ENCODE measurements at places on chromosomes 12 and 14. TPM values are rescaled to one million over a fixed set of nuclear protein-coding genes. Genes with fewer than 3 reads are reported as not detected.

GRCh38 chr12:88351146-88351545 is 209.0 kb downstream of the TMTC3 start:
- H3K27ac ChIP-seq: no peak overlapping the region
- DNase-seq: no peak
- no peaks in the 10 kb centered on the region for H3K27me3 ChIP-seq
- H3K4me1 ChIP-seq: no peaks in the 10 kb centered on the region

- no peaks in the 10 kb centered on the region for H3K27me3 ChIP-seq
- no peak for DNase-seq
- no peaks in the 10 kb centered on the region for H3K4me1 ChIP-seq
- no peak overlapping the region for H3K27ac ChIP-seq
Measured at GRCh38 chr14:104030958-104031357, 54.5 kb upstream of the ASPG start.

The ASPG gene
- not detected for total RNA-seq

- no peaks in the 10 kb centered on the region for H3K27me3 ChIP-seq
- DNase-seq: no peak
- H3K4me1 ChIP-seq: no peaks in the 10 kb centered on the region
- no peaks in the 10 kb centered on the region for H3K36me3 ChIP-seq
- no peak overlapping the region for H3K4me3 ChIP-seq
Measured at GRCh38 chr14:84013424-84013823, 1516.5 kb upstream of the FLRT2 start.

The SLC10A1 gene
- total RNA-seq: not detected

The RNU4-1 gene
- total RNA-seq: under 0.01 TPM

- H3K36me3 ChIP-seq: no peaks in the 10 kb centered on the region
- H3K27ac ChIP-seq: no peak overlapping the region
- H3K4me1 ChIP-seq: no peaks in the 10 kb centered on the region
- no peak overlapping the region for H3K4me3 ChIP-seq
- no peak for DNase-seq
- no peaks in the 10 kb centered on the region for H3K27me3 ChIP-seq
Measured at GRCh38 chr12:88207921-88208620, 66.0 kb downstream of the TMTC3 start.

The SDS gene
- total RNA-seq: not detected

The SIVA1 gene
- 68.1 TPM for total RNA-seq

- H3K4me3 ChIP-seq: no peak overlapping the region
- H3K4me1 ChIP-seq: no peaks in the 10 kb centered on the region
- H3K27ac ChIP-seq: no peak overlapping the region
- H3K27me3 ChIP-seq: no peaks in the 10 kb centered on the region
- no peak for DNase-seq
Measured at GRCh38 chr12:12474931-12475795, 87.5 kb downstream of the DUSP16 start.

The CCDC184 gene
- 1.2 TPM for total RNA-seq

GRCh38 chr12:11621797-11622423 is 27.6 kb upstream of the ETV6 start:
- no peaks in the 10 kb centered on the region for H3K36me3 ChIP-seq
- no peak overlapping the region for H3K4me3 ChIP-seq
- peaks cover 5% of the 10 kb centered on the region for H3K4me1 ChIP-seq

DNA sequence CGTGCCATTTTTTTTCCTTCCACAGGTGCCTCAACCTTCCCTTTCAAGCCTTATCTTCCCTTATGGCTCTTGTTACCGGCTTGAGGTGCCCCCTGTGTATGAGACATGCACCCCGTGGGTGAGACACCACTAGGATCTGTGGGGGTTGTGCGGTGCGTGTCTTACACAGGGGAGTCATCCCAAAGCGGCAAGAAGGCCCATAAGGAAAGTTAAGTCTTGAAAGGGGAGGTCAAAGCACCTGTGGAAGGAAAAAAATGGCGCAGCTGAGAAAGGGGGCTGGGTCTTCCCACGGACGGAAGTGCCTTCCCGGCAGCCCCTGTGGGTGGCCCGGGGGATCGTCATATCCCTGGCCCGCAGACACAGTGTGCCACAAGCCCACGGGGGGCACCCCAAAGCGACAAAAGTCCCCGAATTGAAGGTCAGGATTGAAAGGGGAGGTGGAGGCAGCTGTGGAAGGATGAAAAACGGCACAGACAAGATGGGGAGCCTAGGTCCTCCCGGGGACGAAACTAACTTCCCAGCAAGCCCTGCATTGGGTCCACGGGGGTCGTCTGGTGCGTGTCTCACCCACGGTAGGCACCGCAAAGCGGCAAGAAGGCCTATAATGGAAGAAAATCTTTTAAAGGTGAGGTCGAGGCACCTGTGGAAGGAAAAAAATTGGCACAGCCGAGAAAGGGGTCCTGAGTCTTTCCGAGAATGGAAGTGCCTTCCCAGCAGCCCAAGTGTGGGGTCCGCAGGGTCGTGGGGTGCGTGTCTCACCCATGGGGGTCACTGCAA is 273.3 kb downstream of the ALG10 start:
- no peak overlapping the region for H3K27ac ChIP-seq
- no peak overlapping the region for H3K4me3 ChIP-seq
- H3K27me3 ChIP-seq: no peaks in the 10 kb centered on the region
- H3K4me1 ChIP-seq: no peaks in the 10 kb centered on the region

The GPR137C gene
- total RNA-seq: 0.22 TPM

The C12orf50 gene
- total RNA-seq: not detected

DNA sequence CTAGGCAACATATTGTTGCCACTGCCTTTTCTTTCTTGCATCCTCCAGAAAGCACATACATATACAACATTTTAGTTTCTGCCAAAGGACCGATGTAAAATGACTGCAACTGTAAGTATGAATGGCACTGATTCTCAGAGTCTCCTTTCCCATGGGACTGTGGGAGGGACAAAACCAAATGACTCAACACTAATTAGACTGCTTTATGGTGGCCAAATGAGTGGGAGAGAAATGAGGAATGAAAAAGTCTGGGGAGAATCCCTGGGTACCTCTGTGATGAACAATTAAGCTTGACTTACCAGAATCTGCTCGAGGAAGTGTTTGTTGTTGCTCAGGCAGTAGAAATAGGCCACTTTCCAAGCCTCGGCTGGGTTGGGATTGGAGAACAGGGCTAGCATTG is 10.1 kb downstream of the ZFYVE26 start:
- H3K27me3 ChIP-seq: no peaks in the 10 kb centered on the region
- DNase-seq: no peak

GRCh38 chr14:84670796-84671195 is 859.1 kb upstream of the FLRT2 start:
- no peaks in the 10 kb centered on the region for H3K27me3 ChIP-seq
- no peaks in the 10 kb centered on the region for H3K36me3 ChIP-seq
- H3K27ac ChIP-seq: no peak overlapping the region

DNA sequence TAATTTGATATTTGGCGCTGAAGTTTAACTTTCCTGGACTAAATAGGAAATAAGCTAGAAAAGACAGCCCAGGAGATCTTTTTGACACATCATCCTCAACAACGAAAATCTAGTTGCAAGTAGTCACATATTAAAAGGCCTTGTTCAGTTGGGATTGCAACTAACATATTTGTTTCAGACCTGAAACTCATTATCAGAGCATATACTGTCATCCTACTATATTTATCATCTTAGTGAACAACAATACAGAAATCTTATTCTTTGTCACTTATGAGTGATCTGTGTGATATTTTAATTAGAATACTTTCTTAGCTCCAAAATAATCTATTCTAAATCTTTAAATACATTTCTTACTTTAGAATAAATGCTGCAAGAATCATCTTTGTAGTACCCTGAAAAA is 72.1 kb downstream of the ELK3 start:
- H3K27me3 ChIP-seq: no peaks in the 10 kb centered on the region
- no peak for DNase-seq
- H3K4me1 ChIP-seq: no peaks in the 10 kb centered on the region
- H3K36me3 ChIP-seq: peaks cover 18% of the 10 kb centered on the region

The FAR2 gene
- total RNA-seq: not detected

The RIPK3 gene
- 2.3 TPM for total RNA-seq

The CDCA3 gene
- total RNA-seq: 47.6 TPM

- no peak overlapping the region for H3K4me3 ChIP-seq
- DNase-seq: no peak
- peaks cover 22% of the 10 kb centered on the region for H3K4me1 ChIP-seq
- H3K27ac ChIP-seq: no peak overlapping the region
- H3K27me3 ChIP-seq: no peaks in the 10 kb centered on the region
Measured at GRCh38 chr14:71165121-71166031, 258.1 kb downstream of the PCNX1 start.
